AML-193 (cell line): ENCODE measurements at places on chromosomes 6 and 20.

- no peak for DNase-seq
These were observed 1.0 kb downstream of the SIM1 start for GRCh38 chr6:100463630-100464161.

- no peak for DNase-seq
These were observed 130.5 kb downstream of the WDR27 start for GRCh38 chr6:169571123-169571962.

DNA sequence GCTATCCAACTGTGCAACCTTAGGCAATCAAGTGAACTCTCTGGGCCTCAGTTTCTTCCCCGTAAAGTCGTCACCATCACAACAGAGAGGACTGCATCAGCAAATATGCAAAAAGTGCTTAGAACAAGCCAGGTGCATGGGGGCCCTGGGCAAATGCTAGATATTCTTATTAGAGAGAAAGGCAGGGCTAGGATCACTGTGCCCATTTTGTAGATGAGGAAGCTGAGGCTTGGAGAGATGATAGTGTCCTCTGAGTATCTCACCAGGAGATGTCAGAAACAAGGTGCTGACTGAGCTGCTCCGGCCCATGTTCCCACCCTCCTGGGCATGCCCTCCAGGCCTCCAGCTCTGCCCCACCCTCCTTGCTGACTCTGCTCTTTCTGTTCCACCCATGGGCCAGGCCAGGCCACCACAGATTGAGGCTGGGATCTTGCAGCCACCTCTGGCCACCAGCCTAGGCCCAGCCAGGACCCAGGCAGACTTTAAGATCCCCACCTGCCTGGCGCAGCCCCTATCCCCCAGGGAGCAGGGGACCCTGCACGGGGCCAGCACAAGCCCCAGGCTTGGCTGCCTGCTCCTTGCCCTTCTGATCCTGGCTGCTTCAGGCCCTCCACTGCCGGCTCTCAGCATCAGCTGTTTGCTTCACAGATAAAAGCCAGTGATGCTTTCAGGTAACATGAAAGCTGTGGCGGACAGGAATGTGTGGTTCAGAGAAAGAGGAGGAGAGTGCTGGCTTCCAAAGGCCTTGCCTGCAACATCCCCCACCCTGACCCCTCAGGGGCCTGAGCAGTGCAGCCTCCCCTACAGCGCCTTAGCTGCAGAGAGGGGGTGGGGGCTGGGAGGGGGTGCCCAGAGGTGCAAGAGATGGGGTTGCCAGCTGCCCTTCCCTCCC lies 47.6 kb downstream of the GRM4 start:
- DNase-seq = no peak

DNA sequence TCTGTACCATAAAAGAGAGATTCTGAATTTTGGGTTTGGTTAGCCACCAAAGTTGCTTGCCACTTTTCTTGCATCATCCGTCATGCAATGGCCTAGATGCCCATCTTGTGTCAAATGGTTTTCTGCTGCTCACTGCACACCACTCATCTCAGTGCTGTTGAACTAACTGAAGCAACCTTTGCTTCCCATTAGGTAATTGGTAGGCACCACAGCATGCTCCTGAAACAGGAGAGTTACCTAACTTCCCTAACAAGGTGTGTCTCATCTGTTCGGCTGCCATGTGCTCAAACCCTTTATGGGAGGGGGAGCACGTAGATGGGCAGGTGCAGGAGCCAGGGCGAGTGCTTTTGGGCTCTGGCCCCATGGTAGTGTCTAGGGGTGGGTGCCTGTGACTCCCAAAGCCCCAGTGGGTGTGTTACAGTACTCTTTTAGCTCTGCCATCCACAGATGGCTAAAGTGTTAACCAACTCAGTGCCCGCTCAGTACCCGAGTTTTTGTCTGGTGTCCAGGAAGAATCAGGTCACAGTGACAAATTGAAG lies 147.4 kb upstream of the SPACA1 start:
- DNase-seq = no peak
